ENCODE measurements at places on chromosomes 6 and 20.

DNA sequence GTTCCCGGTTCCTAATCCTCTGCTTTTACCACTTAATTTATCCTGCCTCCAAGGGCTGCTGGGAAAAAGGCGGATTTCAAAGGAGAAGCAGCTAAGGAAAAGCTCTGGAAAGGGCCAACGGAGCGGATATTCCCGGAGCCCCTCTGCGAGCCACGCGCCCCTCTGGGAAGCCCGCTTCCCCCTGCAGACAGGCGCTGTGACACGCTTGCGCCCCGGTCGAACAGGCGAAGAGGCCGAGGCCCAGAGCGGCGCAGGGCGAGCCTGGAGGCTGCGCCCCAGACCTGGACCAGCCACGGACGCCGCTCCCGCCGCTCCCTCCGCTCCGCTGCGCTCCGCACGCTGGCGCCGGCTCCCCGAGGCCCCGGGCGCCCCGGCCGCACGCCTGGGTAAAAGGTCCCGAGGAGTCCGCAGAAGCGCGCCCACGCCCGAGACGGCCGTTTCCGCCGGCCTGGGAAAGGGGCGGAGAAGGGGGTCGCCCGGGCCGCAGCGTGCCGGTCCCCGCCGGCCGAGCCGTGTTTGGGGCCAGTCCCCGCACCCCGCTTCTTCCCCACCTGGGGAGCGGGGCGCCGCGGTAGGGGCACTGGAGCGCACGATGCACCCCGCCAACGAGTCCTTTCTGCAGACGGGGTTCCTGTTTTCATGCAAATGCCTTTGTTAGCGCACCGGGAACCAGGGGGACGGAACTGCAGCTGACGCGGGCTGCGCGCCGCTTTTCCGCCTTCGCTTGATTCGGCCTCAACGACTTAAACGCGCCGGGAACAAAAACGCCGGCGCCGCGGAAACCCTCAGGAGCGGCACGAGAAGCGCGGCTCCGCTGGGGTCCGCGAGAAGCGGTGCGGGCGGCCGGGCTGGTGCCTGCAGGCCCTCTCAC lies 91.9 kb upstream of the SIRPA start:
- DNase-seq, result peak; percentile 96
- peak overlapping the region; percentile 98 for H3K27ac ChIP-seq
- H3K36me3 ChIP-seq, result no peaks in the 10 kb centered on the region

- H3K4me1 ChIP-seq, result peaks cover 8% of the 10 kb centered on the region
- no peaks in the 10 kb centered on the region for H3K27me3 ChIP-seq
- H3K36me3 ChIP-seq, result peaks cover 18% of the 10 kb centered on the region
- no peak overlapping the region for H3K27ac ChIP-seq
- no peak overlapping the region for H3K4me3 ChIP-seq
- no peak for DNase-seq
These were observed 78.7 kb downstream of the AK9 start for GRCh38 chr6:109612268-109612667.

GRCh38 chr6:117545161-117545595 lies 57.1 kb downstream of the GOPC start:
- no peak for DNase-seq
- no peak overlapping the region for H3K27ac ChIP-seq
- H3K4me1 ChIP-seq, result peaks cover 7% of the 10 kb centered on the region

DNA sequence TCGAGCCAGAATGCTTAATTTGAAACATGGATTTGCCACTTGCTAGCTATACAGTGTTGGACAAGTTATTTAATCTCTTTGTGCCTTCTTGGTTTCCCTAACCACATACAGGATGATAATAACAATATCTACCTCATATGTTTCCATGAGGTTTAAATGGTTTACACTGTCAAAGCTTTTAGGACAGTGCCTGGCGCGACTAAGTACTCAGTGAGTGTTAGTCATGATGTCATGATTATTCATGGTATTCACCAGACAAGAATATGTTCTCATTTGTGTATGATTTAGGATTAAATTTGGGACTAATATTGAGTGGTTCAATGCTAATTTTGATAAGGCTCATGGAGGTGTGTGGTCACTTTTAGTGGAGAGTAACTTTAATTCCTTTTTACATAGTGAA lies 167.4 kb downstream of the EYA4 start:
- DNase-seq, result no peak
- H3K27me3 ChIP-seq, result no peaks in the 10 kb centered on the region
- no peaks in the 10 kb centered on the region for H3K4me1 ChIP-seq
- H3K36me3 ChIP-seq, result no peaks in the 10 kb centered on the region
- no peak overlapping the region for H3K4me3 ChIP-seq

Measured in spleen (tissue), 13 donors.